ENCODE measurements at places on chromosomes 3 and 15. TPM values are rescaled to one million over a fixed set of nuclear protein-coding genes. Genes with fewer than 3 reads are reported as not detected.

DNA sequence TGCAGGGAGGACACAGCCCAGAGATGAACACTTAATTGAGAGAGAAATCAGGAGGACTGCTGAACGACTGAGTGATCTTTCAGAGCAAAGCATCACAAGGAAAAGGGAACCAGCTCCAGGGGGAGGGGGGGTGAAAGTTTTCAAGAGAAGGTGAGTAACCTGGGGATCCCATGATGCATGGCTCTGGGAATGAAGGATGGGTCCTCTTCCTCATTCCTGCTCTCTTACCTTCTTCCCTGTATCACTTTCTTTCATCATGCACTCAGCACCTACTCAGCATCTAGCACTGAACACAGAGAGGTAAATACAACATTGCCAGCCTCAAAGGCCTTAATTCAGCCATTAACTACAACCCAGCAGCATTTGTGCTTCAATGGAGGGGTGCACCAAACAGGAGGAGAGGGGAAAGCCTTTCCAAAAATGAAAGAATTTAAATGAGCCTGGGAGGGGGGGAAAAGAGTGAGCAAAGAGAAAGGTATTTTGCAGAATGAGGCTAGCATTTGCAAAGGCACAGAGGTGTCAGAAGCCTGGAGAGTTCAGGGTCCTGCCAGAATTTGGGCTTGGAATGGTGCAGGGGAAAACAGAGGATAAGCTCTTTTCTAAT, 427.4 kb downstream of the FOXP1 start:
- H3K36me3 ChIP-seq: no peaks in the 10 kb centered on the region
- no peak for DNase-seq
- H3K27ac ChIP-seq: no peak overlapping the region
- peaks cover 11% of the 10 kb centered on the region for H3K4me1 ChIP-seq
- no peaks in the 10 kb centered on the region for H3K27me3 ChIP-seq
- no peak overlapping the region for H3K4me3 ChIP-seq

DNA sequence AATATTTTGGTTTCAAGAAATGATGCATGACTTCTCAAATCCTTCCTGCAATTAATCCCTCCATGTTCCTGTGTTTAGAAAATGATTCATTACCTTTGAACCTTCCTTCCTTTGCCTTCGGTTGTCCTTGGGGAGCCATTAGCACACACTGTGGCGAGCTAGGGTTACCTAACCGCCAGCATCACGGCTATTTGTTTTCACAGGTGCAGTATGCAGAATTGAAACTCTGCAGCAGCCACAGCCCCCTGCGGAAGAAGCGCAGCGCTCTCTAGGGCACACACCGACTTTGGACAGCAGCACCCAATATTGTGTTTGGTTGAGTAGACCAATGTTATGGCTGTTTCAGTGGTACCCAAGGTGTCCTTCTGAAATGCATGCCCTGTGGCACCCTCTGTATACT, 247.4 kb downstream of the MCTP2 start:
- H3K4me3 ChIP-seq: no peak overlapping the region
- no peak overlapping the region for H3K27ac ChIP-seq
- H3K27me3 ChIP-seq: no peaks in the 10 kb centered on the region
- DNase-seq: no peak

DNA sequence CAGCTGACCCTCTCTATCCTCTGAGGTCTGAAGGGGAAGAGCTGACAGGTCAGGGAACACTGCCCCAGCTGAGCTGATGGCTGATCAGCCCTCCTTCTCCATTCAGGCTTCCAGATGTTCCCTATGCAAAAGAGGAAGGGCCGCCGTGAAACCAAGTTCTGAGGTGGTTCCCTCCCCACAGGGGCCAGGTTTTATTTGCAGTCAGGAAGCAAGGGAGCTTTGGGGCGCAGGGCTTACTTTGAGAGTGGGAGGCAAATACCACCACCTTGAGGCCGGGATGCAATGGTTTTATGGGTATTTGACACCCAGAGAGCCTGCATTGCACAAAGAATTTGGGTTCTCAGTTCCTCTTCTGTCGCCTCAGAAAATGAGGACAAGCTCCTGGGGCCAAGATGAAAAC, 186.9 kb downstream of the ARRDC4 start:
- H3K4me3 ChIP-seq: no peak overlapping the region
- no peak for DNase-seq
- H3K27me3 ChIP-seq: no peaks in the 10 kb centered on the region
- no peaks in the 10 kb centered on the region for H3K36me3 ChIP-seq

DNA sequence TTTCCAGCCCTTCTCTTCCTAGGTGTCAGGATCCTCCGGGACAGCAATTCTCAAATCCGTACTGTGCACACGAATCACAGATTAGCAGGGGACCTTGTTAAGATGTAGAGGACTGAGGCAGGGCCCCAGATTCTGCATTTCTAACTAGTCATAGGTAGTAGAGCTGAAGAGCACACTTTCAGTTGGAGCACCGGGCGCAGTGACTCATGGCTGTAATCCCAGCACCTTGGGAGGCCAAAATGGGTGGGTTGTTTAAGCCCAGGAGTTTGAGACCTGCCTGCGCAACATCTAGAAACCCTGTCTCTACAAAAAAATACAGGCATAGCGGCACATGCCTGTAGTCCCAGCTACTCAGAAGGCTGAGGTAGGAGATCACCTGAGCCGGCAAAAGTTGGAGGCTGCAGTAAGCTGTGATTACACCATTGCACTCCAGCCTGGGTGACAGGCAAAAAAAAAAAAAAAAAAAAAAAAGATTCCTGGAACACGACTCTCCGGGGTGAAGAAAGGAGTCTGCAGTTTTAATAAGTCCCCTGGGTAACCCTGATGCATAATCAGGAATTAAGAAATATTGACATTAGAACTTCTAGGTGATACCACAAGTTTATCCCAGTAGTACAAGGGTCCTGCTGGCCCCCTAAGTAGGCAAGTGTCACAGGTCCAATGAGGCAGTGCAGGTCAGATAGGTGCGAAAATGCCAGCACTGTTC, 21.4 kb upstream of the IGDCC3 start:
- H3K27me3 ChIP-seq: peaks cover 20% of the 10 kb centered on the region
- no peak for DNase-seq
- no peaks in the 10 kb centered on the region for H3K36me3 ChIP-seq
- H3K27ac ChIP-seq: no peak overlapping the region

DNA sequence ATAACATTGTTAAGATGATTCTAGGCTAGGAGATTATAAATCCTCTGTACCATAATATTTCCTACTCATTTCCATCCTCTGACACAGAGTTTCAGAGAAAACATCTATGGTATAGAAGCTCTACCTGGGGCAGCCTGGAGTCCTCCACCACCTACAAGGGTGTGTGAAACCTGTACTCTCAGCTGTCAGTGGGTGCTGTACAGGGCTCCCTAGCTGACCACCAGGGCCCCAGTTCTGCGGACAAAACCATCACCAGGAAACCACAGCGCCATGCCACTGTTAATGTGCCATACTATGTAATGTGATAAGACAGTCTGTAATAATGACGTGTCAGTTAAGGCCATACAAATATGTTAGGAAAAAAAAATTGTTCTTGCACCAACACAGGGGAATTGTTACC, 7.1 kb downstream of the RORA start:
- H3K4me1 ChIP-seq: no peaks in the 10 kb centered on the region
- DNase-seq: no peak
- no peaks in the 10 kb centered on the region for H3K36me3 ChIP-seq
- no peak overlapping the region for H3K4me3 ChIP-seq
- H3K27me3 ChIP-seq: no peaks in the 10 kb centered on the region
- H3K27ac ChIP-seq: no peak overlapping the region

GRCh38 chr15:45144775-45145174, 15.0 kb downstream of the DUOX1 start:
- no peak overlapping the region for H3K27ac ChIP-seq
- DNase-seq: no peak
- H3K4me3 ChIP-seq: no peak overlapping the region
- no peaks in the 10 kb centered on the region for H3K4me1 ChIP-seq
- no peaks in the 10 kb centered on the region for H3K36me3 ChIP-seq

KIF7 gene
- 1.2 TPM for total RNA-seq

PAQR5 gene
- total RNA-seq: 71.1 TPM

ECE2 gene
- total RNA-seq: not detected

GP5 gene
- not detected for total RNA-seq

STOML1 gene
- 9.1 TPM for total RNA-seq

All from colonic mucosa (tissue), 4 donors.